Suppressor macrophage (primary cell): ENCODE measurements at places on chromosomes 6 and 20.

GRCh38 chr20:61806995-61807394 is 258.7 kb downstream of the TAF4 start:
- no peak for DNase-seq

DNA sequence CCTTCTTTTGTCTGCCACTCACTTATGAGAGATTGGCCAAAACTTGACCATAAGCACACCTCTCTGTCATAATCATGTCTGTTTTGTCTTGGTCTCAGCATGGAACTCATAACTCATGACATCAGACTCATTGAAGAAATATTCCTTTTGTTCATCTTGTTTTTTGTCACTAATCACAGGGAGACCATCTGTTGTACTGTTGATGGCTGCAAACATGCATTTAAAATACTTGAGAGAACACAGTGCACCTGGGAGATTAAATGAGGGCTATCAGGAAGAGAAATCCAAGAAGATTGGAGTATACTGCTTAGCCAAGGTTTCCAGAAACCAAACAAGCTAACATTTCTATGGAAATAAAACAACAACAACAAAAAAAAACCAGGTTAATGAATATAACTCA is 689.7 kb downstream of the EPM2A start:
- DNase-seq: no peak

- DNase-seq: no peak
These were observed 545.4 kb upstream of the HS3ST5 start for GRCh38 chr6:114888241-114888640.

- DNase-seq: no peak
These were observed 38.7 kb downstream of the LAMA4 start for GRCh38 chr6:112215488-112216284.

DNA sequence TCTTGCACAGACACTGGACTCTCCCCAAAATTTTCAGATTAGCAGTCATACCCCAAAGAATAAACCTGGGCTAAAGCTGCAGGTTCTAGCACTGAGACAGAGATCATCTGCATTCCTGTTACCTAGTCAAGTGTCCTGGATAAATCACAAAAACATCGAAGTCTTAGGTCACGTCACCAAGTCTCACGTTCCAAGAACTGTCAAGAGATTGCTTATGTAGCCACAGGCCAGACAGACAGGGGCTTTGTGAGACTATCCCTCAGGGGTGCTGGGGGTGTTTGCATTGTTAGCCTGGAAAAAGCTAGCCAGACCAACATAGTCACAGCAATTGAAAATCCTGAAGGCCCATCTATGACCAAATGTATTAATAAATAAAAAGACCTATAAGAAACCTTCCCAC is 243.1 kb upstream of the PREP start:
- no peak for DNase-seq

- no peak for DNase-seq
These were observed 52.7 kb upstream of the MYB start for GRCh38 chr6:135128268-135128914.

DNA sequence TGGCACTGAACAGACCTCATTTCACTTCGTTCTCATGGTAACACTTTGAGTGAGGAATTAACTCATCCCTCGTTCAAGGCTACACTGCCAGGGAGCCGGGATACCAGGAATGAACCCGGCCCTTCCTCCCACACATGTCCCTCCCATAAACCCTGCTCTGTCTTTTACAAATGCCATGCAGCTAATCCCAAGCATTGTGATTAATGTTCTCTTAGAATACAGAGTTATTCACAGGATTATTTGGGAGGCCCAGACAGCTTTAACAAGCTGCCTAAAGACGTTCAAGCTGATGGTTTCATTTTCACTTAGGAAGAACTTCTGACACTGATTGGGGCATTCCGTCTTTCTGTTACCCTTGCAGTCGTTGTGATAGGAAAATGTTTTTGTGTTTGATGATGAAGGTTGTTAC is 42.5 kb upstream of the CD83 start:
- peak; percentile 58 for DNase-seq

DNA sequence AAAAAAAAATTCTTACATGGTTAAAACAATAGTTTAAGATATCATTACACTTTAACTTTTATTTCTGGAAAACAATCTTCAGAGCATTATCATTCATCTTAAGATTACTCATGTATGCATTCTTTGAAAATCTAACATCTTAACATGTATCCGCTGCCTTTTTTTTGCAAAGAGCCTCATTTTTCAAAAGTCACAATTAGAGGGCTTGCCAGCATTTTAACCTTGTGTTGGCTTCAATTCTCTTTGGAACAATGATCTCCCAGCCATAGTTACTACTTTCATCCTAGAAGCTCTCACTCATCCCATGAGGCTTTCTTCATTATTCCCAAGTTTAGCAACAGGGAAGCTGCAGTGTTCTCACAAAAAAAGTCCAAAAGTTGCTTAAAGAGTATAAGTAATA is 330.8 kb downstream of the BCKDHB start:
- no peak for DNase-seq

DNA sequence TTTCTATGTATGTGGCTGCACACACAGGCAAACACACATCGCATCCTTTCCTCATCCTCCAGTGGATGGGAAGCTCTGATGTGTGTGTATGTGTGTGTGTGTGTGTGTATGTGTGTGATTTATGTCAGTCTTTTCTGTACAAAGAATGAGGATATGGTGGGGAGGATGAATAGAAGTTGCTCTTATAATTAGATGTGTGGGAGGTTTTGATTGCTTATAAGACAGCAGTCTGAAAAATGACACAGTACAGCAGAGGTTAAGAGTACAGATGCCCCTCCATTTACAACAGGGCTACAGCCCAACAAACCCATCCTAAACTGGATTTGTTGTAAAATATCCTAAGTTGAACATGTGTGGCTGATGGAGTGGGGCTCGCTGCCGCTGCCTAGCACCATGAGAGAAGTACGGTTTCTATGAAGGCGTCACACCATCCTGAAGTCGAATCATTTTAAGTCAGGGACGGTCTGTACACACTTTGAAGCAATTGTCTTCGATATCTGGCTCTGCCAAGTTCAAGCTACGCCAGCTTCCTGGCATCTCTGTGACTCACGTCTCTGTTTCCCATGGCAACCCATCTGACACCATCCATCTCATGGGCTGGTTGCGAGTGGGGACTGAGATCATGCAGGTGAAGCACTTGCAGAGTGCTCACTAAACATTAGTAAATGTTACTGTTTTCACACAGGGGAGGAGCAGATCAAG is 252.6 kb downstream of the MYLK4 start:
- DNase-seq: no peak

DNA sequence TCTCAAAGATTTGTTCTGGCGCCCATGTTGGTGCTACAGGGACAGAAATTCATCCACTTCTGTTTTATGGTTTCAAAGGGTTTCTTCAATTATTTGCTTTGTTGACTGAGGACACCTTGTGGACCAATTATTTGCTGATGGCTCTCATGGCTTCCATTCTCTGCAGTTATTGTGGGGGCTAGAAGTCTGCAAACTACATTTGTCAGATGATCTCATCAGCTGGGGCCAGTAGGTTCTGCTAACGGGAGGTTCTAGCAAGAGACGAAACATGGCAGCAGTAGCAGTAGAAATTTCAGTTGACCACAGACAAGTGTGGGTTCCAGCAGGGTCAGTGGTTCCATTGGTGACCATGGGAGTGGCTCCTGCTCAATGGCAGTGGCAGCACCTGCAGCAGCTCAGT is 72.8 kb upstream of the BLCAP start:
- no peak for DNase-seq

DNA sequence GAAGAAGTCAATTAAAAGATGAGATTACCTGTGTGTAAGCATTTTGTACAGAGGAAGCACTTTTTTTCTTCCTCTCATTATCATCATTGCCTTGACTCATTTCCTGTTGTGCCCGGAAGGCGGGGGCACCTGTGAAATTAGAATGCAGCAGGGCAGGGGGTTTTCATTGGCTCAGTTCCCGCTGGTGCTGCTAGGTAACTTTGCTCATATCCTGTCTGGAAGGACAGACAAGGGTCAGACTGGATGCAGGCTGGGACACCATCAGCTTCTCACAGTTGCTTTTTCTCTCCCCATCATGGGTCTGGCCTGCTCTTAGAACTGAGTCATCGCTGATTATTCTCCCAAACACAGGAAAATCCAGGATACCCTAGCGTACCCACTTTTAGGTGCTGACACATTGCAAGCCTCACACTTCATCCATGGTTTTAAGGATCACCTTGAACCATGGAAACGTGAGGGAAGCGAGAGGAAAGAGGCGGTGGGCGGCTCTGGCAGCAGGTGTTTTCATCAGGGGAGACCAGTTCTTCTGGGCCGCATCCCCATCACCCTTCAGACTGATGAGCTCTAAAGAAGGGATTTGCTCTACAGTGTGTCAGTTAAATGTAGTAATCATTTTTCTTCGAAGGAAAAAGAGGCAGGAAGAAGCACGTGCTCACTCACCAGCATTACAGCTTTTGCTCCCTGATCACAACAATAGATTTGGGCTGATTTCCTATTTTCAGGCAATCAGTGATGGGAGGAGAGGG is 195.7 kb upstream of the SASH1 start:
- DNase-seq: no peak

DNA sequence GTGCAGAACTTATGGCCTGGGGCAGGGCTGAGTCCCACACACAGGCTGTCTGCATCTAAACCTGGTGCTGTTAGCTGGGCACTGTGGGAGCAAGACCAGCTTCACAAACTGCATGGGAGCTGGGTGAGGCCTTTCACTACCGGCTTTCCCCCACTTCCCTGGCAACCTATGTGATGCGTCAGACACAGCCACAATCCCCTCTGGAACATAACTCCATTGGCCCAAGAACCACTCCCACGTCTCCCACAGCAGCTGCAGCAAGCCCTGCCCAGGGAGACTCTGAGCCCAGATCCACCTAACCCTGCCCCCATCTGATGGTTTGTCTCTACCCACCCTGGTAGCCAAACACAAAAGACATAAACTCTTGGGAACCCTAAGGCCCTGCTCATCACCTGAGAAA is 9.3 kb downstream of the WDR27 start:
- DNase-seq: no peak

DNA sequence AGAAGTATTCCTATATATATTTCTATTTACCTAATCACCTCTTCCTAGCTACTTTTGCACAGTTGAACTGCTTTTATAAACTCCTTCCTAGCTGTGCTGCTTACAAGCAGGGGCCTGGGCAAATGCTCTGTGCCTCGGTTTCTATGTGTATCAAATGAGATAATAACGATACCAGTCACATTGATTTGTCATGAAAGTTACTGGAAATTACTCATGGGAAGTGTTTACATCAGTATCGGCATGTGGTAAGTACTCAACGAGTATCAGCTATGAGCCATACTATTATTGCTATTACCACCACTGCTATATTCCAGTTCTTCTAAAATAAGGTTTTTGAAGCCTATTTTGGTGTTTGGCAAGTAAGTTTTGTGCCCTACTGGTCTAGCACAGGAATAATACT is 4.9 kb downstream of the LAMA4 start:
- no peak for DNase-seq

- no peak for DNase-seq
These were observed 135.5 kb downstream of the MYLK4 start for GRCh38 chr6:2615251-2615650.

- DNase-seq: no peak
These were observed 237.8 kb upstream of the PMEPA1 start for GRCh38 chr20:57947421-57948179.

DNA sequence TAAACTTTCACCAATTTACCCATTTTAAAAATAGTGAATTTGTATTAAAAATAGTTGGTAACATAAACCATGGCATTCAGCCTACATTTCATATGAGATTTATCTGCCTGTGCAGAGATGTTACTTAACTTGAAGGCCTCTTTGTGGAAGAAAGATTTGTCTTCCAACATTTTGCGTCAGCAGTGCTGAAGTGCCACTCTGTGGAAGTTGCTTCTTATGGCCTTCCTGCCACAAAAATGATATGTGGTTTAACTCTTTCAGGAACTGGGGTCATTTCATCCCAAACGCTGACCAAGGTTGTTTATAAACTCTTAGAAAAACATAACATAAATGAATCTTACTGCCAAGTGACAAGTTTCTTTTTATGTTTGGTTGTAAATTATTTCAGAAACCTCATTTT is 246.8 kb downstream of the ARID1B start:
- peak; percentile 60 for DNase-seq

GRCh38 chr6:3252369-3252768 is 6.4 kb upstream of the PSMG4 start:
- DNase-seq: no peak

DNA sequence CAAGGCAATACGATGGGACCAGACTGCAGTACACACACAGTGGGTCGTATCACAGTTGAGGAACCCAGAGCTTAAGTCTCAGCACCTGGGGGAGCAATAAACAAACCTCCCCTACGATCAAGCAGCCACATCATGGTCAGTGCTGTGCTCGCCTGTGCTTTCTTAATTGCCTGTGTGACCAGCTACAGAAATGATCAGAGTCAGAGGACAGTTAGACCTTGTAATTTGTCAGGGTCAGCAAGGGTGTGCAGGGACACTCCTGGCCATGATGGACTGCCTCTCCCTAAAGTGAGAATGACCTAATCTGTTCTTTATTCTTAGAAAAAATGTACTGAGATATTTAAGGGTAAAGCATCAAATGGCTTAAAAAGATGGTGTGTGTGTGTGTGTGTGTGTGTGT is 78.4 kb downstream of the OPRM1 start:
- no peak for DNase-seq

- no peak for DNase-seq
These were observed 48.0 kb downstream of the VAPB start for GRCh38 chr20:58436868-58437645.

DNA sequence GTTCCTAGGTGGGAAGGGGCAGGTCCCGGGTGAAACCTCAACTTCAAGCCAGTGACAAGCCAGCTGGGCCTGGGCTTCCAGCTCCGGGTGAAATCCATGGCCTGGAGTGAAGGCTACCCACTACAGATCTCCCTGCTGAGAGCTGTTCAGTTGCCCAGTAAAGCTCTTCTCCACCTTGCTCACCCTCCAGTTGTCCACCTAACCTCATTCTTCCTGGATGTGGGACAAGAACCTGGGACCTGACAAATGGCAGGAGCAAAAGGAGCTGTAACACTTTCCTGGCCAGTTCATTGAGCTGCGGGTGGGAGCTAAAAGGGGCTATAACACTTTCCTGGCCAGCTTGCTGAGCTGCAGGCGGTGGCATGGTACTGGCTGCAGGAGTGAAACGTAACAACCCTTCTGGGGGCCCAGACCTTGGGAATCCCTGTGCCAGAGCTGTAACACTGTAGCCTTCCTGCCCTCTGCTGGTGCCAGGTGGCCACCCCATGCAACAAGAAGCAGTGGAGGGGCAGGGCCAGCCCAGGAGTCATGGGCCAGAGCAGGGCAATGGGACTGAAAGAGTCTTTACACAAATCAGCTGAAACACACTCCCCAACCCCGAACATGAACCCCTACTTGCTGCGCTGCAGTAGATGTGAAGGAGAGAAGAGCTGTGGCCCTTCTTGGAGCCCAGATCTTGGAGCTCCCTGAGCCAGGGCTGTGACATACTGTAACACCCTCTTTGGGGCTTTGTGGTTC is 3.6 kb upstream of the HINT3 start:
- DNase-seq: peak; percentile 54

DNA sequence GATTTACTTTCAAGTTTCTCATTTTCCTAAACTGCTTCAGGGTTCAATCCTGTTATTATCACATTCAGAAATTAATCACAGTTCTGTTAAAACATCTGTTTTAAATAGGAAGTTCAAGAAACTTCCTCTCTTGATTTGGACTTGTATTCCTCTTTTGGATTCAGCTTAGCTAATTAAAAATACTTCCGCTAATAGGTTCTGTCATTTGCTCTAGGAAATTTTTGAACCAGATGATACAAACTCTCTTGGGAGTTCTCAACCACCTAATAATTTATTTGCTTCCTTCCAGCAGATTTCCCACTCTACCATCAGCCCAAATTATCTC is 15.9 kb upstream of the TMEM30A start:
- DNase-seq: no peak

GRCh38 chr6:157825243-157825904 is 2.3 kb downstream of the SNX9 start:
- DNase-seq: no peak
